ENCODE measurements at places on chromosomes 5 and 9.

DNA sequence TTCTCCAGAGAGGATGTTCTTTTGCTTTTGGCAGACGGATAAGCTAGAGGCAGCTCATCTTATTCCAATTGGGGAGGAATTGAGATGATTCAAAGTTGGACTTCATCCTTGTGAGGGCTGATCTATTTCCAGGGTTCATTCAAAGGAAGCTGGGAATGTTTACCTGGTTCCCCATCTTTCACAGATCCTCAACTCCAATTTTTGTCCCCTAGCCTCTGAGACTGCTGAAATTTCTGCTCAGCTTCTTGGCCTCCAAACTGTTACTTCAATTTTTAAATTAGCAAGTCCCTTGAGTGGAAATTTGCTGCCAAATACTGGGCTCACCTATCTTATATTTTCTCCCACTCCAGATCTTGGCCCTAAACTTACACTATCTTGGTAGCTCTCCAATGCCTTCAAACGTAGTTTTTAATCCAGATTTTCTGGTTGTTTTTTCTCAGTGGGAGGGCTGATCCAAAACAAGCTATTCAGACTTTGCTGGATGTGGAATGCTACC lies 93.9 kb upstream of the NEK6 start:
- no peak for DNase-seq

GRCh38 chr9:95506678-95507463 lies 9.9 kb downstream of the PTCH1 start:
- no peak for DNase-seq

DNA sequence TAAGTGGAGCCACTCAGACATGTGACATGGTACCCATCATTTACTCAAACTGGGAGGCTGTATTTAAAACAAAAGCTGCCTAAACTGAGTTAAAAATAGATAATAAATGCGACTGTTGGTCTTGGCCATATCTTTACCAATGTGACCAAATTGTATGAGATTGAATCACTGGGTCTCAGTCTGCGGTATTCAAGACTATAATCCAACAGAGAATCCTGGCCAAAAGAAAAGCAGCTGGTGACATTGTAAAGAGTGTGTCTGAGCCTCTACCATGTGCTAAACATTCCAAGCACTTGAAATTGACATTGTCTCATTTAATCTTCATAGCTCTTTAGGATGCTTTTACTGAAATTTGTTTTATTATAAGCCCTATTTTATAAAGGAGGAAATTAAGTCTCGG lies 282.6 kb downstream of the ZNF608 start:
- no peak for DNase-seq

DNA sequence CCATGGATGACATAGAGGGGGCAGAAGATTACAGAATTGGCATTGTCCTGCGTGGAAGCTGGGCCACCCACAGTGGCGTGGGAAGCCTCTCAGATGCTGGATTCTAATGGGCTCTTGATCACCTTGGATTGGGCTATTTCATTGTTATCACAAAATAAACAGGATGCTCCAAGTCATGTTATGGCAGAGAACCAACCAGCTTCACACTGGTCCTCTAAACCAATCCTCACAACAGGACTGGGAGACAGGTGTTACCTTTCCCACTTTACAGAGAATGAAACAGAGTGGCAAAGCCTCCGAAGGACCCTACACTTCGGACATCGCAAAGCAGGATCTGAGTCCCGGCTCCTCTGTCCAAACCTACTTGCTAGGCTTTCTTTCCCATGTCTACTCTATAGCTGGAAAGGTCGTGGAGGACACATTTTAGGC lies 455 bp upstream of the SMIM3 start:
- DNase-seq: no peak

DNA sequence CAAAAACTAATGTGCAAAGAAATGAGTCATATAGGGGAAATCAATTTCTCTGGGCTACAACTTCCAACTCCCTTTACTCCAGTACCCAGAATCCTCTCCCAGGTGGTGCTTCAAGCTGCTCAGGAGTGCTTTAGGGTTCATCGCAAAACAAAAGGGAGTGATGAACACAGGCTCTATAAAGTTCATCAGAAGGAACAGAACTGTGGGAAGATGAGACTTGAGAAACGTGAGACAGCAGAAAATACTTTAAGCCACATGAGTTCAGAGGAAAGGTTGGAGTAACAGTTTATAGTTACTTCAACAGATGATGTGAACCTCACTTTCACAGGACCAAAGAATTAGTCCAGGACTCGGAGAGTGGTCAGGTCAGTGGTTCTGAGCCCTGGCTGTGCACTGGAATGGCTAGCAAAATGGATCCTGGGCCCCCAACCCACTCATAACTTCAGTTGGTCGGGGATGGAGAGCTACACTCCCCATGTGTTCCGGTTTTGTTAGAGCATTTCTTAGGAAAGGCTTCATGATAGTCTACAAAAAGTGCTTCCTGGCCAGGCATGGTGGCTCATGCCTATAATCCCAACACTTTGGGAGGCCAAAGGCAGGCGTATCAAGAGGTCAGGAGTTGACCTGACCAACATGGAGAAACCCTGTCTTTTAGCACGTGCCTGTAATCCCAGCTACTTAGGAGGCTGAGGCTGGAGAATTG lies 4.3 kb downstream of the RPL12 start:
- DNase-seq: no peak

Data from GDM1 (cell line).